ENCODE measurements at places on chromosomes 2 and 18.

- no peak for DNase-seq
These were observed 45.9 kb downstream of the PIKFYVE start for GRCh38 chr2:208311954-208312353.

DNA sequence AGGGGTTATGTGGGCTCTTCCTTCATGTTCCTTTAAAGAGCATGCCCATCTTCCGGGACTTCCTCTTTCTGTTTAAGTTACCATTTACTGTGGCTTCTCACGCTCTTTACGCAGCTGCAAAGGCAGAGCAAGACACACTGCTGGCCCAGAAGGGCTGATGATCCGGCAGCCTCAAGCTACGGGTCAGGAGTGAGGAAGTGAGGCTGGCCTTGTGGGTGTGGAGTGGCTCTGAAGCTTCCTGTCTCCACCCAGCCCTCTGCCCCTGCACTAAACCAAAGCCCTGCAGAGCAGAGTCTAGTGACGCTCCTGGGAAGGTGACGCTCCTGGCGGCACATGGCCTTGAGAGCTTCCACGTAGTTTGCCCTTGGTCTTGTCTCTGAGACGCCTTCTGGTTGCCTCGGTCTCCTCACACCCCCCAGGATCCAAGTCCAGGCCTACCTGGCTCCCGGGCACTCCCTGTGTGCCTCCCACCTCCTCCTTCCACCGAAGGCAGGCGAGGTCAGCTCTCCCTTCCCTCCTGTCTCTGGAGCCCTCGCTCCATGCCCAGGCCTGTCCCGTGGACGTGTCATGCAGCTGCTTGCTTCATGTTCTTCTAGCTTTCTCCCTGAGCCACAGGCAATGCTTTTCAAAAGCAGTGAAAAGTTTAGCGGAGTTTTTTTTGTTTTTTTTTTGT lies 50.3 kb downstream of the ARL4C start:
- DNase-seq, result peak; percentile 92

- DNase-seq, result no peak
These were observed 52.2 kb downstream of the TNFRSF11A start for GRCh38 chr18:62377131-62377807.

DNA sequence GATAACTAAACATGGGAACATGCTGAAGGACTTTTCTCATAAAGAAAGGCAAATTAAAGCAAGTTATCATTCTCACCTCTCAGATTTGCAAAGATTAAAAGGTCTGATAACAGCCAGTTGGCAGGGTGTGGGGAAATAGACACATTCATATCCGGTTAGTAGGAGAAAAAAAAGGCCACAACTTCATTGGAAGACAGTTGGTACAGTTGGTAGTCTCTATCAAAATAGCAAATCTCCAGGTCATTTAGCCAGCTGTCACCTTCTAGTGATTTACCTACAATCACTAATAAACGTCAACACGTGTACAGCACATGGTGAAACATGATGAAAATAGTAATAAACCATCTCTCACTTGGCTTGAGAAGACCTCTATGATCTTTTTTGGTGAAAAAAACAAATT lies 16.6 kb downstream of the INPP5D start:
- DNase-seq, result no peak

DNA sequence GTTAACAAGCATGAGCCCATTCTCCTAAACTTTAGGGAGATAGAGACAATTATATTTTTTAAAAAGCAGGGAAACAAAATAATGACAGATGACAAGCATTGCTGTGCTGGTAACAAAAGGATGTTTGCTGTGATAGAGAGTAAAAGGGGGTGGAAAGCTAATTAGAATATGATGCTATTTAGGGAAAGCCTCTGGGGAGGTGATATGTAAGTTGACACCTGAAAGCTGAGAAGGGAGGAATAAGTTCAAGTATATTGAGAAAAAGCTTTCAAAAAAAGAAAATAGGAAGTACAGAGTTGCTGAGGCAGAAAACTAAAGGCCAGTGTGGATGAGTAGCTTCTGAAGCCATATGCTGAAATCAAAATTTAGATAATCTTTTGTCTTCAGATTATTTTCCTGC lies 565.2 kb upstream of the NRXN1 start:
- no peak for DNase-seq

DNA sequence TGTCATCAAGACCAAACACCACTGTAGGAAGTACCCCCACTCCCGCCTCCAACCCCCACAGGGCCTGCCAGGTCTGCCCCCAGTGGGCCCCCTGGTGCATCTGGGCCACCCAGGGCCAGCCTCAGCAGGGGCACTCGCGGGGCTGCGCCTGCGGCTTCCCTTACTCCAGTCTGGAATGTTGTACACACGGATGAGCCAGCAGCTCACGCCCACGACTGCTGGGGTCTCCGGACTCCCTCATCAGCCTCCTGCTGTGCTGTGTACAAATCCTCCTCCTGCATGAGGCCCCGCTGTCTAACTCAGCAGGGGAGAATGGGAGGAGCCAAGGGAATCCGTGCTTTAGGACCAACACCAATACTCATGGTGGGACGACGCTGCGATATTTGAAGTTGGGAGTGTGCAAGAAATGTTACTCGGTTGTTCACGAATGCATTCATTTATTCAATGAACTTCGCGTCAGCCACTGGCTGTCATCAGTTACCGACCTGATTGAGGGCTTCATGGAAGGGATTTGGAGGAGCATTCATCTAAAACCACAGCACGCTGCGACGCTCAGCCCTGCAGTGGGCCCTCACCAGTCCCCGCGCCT lies 654 bp upstream of the ASB1 start:
- DNase-seq, result no peak

- no peak for DNase-seq
These were observed 477.1 kb upstream of the TCF4 start for GRCh38 chr18:56065086-56065485.

DNA sequence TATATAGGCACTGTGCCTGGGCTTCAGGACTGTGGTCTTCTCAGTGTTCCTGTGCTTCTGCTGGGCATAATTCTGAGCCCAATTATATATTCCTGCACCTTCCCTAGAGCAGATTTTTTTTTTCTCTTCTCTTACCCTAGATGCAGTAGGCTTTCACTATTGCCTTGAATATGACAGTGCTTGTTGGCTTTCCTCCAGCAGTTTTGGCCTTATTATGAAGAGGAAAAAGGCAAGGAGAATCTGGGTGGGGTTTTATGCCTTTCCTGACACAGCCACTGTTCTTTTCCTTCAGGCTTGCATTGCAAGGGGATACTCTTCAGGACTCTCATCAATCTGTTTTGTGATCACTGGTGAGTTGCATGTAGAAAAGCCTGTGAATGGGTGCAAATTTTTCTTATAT lies 221.9 kb upstream of the CELF4 start:
- DNase-seq, result no peak

- DNase-seq, result no peak
These were observed 451.4 kb downstream of the EIPR1 start for GRCh38 chr2:2926009-2926857.

DNA sequence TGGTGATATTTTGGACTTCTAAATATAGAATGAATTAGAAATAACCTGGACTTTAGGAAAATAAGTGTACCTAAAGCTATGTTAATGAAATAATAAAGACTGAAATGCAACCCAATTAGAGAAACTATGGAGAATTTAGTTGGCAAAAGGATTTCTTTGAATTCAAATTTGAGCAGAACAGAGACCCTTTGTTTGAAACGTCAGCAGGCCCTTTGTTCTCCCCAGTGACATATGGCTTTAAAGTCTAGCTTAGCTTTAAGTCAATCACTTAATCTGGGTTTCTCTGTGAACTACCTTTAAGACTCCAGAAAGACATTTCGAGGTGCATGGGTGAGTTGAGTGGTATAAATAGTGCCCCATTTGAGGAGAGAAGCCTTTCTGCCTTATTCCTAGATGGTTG lies 130.5 kb upstream of the CREB1 start:
- no peak for DNase-seq

- no peak for DNase-seq
These were observed 47.6 kb downstream of the PLB1 start for GRCh38 chr2:28543316-28544035.
